ENCODE measurements at places on chromosomes 1 and 21. TPM values are rescaled to one million over a fixed set of nuclear protein-coding genes. Genes with fewer than 3 reads are reported as not detected.

DNA sequence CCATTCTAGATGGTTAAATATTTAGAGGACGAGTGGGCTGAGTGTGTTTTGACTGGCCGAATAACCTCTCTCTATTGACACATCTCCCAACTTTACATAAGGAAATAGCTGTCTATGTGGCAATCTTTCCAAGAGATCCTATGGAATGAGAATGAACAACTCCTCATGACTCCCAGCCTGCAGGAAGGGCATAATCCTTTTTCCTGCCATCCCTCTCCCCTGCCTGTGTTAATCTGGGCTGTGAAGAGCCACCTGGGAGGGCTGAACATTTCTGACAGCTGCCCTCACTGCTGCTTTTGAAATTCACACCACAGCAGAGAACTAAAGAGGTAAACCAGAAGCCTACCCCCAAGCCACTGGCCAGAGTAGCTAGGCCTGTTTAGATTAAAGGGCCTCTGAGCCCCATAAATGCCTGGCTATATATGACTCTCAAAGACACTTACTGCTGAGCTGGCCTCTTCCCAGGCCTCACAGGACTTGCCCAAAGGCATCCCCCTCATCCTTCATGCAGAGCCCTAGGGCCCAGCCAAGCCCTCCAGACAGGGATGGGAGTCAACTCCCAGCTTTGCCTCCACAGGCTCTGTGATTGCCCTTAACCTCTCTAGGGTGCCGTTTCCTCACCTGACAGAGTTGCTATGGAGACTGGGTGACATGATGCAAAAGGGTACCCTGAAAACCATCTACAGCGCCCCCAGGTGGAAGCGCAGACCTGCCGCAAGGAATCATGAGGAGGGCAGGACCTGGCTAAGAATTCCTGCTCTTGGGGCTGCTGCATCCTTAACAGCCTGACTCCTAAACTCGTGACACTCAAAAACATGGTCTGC, 42.0 kb upstream of the LDLRAP1 start:
- no peak for DNase-seq

DNA sequence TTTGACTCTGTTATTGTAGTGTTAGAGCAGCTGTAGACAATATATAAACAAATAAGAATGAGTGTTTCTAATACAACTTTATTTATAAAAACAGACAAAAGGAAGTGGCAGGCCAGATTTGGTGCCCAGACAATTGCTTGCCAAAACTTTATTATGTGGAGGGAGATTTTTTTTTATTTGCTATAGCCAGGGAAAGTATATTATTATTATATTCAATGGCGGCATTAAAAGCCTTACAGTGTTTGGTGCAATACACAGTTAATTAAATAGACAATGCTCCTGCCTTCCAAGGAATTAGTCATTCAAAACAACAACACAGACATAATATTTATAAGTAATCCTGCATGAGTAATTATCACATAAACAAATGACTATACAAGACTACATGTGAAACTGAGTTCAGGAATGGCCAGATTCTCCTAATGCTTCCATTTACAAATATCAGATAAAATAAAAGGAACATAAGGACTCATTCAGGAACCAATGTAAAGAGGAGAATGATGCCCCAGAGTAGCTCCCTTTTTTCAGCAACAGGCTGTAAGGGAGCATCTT, 10.6 kb upstream of the RC3H1 start:
- no peak for DNase-seq

- DNase-seq, result no peak
These were observed 125.9 kb upstream of the ESRRG start for GRCh38 chr1:216849146-216849545.

Gene PAPPA2
- total RNA-seq, result 28.5 TPM

GRCh38 chr1:24362982-24363614, 43.9 kb downstream of the GRHL3 start:
- no peak for DNase-seq

GRCh38 chr21:42003051-42003461, 7.1 kb downstream of the ZBTB21 start:
- DNase-seq, result no peak

- peak; percentile 34 for DNase-seq
These were observed 3.5 kb upstream of the TIAM1 start for GRCh38 chr21:31347435-31348032.

DNA sequence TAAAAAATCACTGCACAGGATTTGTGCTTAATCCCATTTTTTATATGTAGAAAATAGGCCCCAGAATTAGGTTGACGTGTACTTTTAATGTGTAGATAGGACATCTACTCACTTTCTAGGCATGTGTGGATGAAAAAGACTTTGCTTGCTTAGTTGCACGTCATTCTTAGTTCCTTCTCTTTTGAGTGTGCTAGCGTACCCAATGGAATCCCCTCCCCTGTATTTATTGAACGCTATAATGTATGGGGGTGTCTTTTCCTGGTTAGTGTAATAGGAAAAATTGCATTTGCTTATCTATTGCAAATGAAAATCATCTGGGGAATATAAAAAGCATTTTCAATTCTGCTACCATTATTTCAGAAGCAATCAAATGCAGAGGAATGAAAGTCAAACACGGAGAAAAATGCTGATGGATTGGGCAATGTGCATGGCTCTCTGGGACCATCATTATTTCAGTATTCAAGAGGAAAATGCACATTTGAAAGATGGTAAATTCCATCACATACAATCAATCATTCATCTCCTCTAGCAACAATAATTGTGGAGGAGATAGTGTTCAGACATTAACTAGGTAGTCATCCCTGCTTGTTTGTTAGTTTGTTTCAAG, 277.0 kb upstream of the B3GALT2 start:
- no peak for DNase-seq

Gene CXADR
- 22.6 TPM for total RNA-seq

DNA sequence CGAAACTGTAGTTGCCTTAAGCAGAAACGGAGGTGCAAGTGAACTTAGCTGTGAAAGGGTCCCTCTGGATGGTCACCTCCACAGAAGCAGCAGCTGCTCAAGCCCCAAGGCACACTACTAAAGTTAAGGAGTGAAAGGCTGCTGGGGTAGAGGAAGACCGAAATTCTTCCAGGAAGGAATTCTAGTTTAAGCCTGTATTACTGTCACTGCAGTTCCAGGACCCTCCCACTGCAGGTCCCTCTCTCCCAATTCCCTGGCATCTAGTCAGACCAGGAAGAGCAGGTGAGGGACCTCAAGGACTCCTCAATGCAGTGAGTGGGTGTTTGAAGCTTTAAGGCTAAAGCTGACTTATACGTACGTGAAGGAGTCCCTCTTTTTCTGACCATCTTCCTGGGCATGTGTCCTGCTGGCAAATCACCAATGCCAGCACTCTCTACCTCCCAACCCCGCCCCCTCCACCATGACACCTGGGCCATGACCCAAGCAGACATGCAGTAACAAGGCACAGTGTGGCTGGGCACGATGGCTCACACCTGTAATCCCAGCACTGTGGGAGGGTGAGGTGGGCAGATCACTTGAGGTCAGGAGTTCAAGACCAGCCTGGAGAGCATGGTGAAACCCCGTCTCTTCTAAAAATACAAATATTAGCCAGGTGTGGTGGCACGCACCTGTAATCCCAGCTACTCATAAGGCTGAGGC, 57.2 kb downstream of the TGFBR3 start:
- DNase-seq, result no peak

DNA sequence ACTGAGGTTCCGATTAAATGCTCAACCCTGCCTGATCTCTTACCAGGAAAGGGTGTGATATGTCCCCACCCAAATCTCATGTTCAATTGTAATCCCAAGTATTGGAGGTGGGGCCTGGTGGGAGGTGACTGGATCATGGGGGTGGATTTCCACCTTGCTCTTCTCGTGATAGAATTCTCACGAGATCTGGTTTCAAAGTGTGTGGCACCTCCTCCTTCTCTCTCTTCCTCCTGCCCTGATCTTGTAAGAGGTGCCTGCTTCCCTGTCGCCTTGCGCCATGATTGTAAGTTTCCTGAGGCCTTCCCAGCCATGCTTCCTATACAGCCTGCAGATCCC, 34.9 kb downstream of the RSPH1 start:
- no peak for DNase-seq

Gene TNFSF4
- 3.1 TPM for total RNA-seq

DNA sequence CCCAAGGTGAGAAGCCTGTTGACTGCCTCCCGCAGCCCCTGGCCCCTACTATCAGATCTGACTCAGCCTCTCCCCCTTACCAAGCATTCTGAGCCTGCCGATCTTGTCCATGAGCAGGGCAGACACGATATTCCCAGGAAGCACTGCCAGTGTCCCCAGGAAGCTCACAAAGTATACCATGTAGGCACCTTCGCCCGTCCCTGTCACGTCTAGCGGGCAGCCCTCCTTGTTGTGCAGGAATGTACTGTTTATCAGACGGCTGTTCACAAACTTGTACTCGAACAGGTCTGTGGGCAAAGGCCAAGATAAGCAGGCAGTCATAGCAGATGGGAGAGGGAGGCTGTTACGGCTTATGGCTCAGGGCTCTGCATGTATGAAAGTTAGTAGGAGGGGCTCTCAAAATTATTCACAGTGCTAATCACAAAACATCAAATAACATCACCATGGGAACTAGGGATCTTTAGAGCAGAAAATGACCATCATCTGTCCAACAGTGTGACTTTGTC, 7.3 kb downstream of the BOLA1 start:
- no peak for DNase-seq

Gene IGSF21
- total RNA-seq, result not detected

DNA sequence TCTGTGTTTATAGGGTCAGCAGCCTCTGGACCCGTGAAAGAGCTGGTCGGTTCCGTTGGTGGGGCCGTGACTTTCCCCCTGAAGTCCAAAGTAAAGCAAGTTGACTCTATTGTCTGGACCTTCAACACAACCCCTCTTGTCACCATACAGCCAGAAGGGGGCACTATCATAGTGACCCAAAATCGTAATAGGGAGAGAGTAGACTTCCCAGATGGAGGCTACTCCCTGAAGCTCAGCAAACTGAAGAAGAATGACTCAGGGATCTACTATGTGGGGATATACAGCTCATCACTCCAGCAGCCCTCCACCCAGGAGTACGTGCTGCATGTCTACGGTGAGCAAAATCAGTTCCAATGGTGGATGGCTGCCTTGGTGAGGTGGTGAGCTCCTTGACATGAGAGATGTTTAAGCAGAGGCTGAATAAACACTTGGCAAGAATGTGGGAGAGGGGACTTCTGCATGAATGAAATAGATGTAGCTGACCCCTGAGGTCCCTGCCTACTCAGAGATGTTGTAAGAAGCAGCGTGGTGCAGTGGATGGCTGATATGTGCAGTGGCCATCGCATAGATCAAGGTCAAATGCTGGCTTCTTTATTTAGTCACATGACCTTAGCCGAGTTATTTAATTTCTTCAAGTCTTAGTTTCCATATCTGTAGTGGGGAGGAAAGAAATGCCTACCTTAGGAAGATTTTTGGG, 9.3 kb downstream of the SLAMF7 start:
- DNase-seq, result no peak

DNA sequence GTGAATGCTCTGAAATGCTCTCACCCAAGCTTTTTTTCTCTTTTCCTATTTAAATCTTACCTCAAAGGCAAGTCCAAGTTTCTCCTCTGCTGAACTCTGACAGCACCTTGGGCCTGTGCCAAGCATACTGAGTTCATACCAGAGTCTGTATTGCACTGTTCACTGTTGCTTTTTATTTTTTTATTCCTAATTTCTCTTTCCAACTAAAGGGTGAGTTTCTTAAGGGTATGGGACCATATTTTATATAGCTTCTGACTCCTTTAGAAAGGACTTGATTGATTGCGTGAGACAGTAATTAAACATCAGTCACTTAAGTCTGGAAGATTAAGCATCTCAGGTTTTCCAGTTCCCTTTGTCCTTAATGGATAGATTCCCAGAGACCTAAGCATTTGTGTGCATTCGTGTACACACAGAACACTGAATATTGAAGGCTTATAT, 69.9 kb downstream of the CACHD1 start:
- DNase-seq, result no peak

DNA sequence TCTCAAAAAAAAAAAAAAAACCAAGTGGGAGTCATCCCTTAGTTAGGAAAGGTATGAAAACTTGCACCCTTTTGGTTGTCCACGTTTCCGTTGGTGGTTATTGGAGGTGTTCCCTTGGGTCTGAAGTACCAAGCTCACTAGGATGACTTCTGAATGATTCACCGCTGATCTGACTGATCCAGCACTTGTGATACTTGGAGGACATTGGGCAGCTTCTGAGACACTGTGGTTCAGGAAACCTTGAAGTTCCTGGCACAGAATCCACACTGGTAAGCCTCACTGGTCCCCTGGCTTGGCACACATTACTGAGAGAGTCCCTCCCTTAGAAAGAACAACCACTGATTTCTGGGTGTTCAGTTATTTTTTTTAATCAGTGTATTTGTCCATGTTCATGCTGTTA, 91.9 kb downstream of the RYR2 start:
- DNase-seq, result no peak

DNA sequence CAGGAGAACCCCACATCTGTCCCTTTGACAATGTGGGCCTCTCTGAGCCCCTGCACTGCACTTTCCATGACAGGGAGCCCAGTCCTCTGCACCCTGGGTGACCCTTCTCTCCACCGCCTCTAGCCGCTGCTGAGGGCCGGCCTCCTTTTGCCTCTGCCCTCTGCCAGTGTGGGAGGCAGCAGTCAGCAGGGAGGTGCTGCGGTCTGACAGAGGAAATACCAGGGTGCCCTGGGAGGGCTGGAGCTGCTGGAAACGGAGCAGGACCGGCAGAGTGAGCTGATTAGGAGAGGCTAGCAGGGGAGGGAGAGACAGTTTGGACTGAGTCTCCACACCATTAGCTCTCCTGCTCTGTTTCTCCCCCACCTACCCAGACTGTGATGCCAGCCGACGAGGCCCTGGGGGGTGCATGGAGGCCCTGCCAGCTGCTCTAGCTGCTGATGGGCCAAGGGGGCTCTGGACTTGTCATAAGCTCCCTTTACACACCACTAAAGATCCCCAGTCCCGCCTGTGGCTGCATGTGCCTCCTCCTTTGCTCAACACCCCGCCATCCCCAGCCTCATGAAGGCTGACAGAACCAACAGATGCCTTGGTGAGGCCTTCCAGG, 171.1 kb upstream of the KLHDC7A start:
- DNase-seq, result no peak

GRCh38 chr1:239929317-239929716, 162.4 kb upstream of the FMN2 start:
- no peak for DNase-seq

- DNase-seq, result no peak
These were observed 81.4 kb upstream of the SERTAD4 start for GRCh38 chr1:210151052-210151672.

GRCh38 chr1:26124418-26125331, 13.1 kb downstream of the PDIK1L start:
- no peak for DNase-seq

GRCh38 chr1:32337855-32338636, 2.0 kb upstream of the MARCKSL1 start:
- no peak for DNase-seq

- no peak for DNase-seq
These were observed 84.1 kb upstream of the SELENON start for GRCh38 chr1:25715888-25716287.

Gene CLEC20A
- total RNA-seq, result not detected

GRCh38 chr1:165490175-165490574, 45.2 kb upstream of the RXRG start:
- no peak for DNase-seq

Measured in NCI-H460 (cell line).